Left renal pelvis (tissue), 4 donors: ENCODE measurements at places on chromosomes 2 and 18. TPM values are rescaled to one million over a fixed set of nuclear protein-coding genes. Genes with fewer than 3 reads are reported as not detected.

The POTEC gene
- polyA plus RNA-seq, result 0.03 TPM

The OXER1 gene
- 6.8 TPM for polyA plus RNA-seq

The TTR gene
- not detected for polyA plus RNA-seq

The PRSS56 gene
- not detected for polyA plus RNA-seq

The NDUFV2 gene
- polyA plus RNA-seq, result 130 TPM

DNA sequence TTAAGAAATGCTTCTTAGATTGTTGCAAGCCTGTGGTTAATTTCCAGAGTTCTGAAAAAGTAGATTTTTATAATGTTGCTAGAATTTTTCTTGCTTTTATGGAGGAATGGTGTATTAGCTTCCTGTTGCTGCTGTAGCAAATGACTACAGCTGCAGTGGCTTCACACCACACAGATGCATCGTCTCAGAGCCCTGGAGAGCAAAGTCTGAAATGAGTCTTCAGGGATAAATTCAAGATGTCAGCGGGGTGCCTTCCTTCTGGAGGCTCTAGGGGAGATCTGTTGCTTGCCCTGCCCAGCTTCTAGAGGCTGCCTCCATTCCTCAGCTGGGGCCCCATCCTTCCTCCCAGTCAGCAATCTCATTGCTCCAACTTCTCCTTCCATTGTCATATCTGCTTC is 187.8 kb downstream of the ZNF516 start:
- no peak for DNase-seq

GRCh38 chr2:218130377-218130776 is 4.5 kb downstream of the CXCR2 start:
- DNase-seq, result no peak

DNA sequence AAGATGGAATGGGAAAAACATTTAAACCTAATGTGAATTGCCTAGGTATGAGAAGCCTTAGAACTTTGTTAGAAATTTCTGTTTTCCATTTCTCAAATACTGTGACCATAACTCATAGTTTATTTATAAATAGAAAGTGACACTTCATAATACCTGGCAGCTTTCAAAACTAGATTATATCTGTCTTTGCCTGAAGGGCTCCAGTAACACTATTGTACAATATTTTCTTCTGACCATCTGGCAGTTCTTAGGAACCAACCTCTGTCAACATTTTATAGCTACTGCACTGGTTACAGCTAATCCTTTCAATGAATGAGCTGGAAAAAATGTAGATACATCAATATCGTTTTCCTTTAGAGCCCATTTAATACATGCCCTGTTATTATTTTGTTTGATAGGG is 237.4 kb downstream of the CAMKMT start:
- DNase-seq, result no peak

DNA sequence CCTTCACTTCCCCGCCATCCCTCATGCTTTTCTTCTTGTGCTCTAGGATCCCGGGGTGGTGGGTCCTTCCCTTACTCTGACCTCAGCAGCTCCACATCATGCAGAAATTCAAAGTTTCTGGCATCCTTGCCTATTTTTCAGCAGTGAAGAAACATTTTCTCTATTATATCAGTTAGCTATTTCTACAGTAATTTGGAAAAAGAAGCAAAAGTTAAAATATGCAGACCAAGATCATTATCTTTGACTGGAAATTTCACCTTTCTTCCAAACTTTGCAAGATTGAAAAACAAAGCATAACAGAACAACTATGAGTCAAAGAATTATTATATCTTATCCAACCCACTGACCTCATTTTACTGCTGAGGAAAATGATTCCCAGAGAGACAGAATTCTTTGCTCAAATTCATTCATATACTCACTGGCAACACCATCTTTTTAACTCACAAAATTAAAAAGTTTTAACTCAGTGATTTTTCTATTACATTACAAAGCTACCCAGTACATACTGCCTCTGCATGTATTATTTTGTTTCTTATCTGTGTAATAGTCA is 40.5 kb downstream of the ANTXR1 start:
- no peak for DNase-seq

DNA sequence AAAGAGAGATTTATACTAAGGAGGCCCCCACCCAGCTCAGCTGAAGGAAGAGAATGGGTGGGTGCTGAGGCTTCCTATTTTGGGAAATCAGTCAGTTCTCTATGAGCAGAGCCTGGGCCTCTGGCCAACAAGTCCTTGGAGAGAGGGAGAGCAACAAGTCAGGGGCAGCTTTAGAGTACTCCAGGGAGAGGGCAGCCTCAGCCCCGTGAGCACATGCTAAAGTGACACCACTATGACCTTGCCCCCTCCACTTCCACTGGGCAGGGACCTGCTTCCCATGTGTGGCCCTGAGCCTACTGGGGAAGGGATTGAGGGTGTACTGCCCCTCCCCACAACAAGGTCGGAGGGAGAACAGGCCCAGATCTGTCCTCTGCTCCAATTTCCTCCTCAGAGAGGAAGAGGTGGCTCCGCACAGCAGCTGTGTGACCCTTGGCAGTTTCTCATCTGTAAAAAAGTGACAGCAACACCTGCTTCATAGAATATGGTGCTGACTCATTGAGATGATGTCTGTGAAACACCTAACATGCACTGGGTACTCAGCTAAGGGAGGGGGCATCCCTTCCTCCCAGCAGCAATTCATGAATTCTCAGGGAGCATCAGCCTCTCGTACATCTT is 72.9 kb downstream of the CLHC1 start:
- DNase-seq, result no peak

DNA sequence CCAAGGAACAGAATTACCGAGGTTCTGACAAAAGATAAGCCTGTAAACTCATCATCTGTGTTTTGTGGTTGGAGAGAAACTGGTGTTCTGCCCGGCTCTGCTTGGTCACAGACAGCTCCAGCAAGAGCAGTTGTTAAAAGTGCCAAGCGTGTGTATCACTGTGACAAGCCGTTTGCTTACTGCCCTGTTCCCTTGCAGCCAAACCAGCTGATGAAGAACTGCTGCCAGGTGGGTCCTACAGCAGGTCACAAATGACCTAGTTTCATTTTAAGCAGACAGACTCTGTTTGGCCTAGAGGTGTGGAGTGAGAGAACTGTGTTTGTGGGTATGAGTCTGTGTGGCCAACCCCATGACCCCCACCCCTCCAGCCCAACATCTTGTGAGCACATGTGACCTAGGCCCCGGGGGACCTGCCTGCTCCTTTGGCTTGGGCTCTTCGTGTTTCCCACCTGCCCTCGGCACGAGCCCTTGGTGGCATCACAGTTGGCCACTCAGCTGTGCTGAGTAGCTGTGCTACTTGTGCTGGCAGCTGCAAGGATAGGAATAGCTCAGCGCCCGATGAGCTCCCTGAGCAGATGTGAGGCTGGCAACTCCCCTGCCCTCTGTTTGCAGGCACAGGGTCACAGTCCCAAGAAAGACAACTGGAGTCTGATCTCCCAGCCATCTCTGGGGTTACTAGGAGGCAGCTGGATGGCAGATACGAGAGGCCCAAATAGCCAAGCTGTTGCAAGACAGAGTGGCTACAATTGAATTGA is 9.7 kb downstream of the OXER1 start:
- no peak for DNase-seq

- DNase-seq, result peak; percentile 87
Measured at GRCh38 chr2:64644458-64645382, 9.0 kb downstream of the SERTAD2 start.

GRCh38 chr2:48250943-48251342 is 279.0 kb upstream of the STON1 start:
- DNase-seq, result no peak

DNA sequence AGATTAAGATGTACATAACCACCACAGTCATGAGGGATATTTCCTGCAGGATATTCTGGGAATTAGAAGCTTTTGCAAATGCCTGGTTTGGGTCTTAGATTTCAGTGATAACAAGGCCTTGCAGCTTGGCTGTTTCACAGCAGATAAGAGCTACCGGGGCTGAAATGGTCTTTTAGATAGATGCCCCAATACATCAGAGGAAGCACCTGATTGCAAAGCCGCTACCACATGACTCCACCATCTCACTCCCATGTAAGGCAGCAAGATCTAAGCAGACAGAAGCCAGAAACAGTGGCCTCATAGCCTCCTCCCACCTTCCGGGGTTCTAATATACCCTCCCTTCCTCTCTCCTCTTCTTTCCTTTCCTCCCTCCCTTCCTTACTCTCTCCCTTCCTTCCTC is 31.1 kb upstream of the EPG5 start:
- no peak for DNase-seq

DNA sequence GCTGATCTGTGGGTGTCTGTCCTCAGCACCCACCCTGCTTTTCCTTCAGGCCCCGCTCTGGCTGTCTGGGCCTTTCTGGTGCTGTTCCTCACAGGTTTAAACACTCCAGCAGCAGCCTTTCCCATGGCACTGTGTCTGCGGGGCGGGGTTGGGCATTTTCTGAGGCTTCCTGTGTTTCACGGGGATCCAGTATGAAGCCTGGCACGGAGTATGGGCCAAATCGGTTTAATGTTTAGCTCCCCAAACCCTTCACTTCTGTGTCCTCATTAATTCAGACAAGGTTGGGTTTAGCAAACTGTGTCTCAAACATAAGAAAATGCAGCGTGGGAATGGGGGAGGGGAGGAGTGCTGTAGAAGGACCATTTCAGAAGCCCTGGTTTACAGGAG is 44.9 kb downstream of the HPCAL1 start:
- DNase-seq, result peak; percentile 36

DNA sequence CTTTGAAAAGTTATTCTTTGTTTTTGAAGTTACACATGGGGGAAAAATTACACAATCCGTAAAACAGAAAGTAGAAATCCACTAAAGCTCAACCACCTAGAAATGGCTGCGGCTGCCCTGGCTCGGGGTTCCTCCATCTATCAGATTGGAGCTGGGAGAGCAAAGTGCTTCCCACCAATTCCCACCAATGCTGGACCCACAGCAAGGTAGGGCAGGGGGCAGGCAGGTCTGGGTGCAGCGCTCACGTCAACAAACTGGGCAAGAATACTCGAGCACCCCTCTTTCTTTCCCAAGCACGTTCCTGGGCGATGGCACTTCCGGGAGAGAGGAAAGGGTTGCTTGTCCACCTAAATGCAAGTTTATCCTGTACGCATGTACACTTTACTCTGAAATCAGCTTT is 217.6 kb downstream of the NDUFA10 start:
- DNase-seq, result no peak

DNA sequence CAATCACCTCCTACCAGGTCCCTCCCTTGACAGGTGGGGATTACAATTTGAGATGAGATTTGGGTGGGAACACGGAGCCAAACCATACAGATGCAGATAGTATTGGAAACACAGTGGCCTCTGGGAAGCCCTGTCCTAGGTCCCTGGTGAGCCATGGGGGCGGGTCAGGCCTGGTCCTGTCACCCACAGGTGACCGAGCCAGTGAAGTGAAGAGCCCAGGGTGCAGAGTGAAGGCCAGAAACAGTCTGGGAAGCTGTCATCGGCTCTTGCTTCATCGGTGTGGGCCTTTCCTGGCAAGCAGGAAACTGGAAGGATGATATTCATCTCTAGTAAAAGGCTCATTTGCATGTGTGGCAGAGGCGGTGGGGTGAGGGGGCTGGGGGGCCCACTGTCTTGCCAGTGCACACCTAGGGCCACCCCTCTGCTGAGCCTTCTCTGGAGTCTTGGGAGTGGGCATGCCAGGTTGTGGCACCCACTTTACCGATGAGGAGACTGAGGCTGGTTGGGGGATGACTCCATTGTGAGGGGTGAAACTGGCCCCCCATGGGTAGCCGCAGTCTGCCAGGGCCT is 290.6 kb downstream of the NDUFA10 start:
- no peak for DNase-seq

GRCh38 chr2:48415836-48416515 is 114.0 kb upstream of the STON1 start:
- no peak for DNase-seq

DNA sequence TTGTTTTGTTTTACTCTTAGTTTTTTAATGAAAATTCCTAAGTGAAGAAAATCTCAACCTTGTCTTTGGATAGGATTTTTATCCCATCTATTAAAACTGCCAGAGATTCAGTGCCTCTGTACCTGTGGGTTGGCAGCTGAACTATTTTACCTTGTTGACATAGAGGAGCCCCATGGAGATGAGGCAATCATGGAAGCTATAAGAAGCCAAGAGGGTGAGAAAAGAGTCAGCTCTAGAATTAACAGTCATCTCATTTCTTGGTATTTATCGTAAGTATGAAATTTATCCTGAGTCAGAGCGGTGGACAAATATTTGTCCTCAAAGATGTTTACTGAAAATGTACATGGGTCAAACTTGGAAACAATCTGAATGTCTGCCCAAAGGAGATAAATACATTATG is 35.8 kb upstream of the PGAP1 start:
- no peak for DNase-seq
